Islet precursor cell (in vitro differentiated cells): ENCODE measurements at places on chromosomes 12 and 14.

GRCh38 chr12:25975179-25975578, 16.7 kb downstream of the RASSF8 start:
- no peak for DNase-seq

DNA sequence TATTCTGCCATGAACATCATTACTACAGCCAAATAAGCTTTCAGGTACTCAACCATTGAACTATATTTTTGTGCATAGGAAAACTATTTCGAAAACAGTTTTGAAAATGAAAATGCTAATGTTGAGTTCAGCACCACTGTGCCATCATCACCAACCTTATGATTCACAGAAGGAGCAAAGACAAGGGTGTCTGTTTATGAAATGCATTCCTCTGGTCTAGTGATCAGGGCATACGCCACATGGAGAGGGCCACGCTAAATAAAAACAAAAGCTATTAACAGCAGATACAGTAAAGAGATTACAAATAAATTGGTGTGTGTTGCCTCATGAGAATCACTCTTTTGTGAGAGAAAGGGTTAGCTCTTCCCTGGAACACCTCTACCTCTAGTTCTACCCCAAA, 43.2 kb upstream of the BMAL2 start:
- DNase-seq: no peak

DNA sequence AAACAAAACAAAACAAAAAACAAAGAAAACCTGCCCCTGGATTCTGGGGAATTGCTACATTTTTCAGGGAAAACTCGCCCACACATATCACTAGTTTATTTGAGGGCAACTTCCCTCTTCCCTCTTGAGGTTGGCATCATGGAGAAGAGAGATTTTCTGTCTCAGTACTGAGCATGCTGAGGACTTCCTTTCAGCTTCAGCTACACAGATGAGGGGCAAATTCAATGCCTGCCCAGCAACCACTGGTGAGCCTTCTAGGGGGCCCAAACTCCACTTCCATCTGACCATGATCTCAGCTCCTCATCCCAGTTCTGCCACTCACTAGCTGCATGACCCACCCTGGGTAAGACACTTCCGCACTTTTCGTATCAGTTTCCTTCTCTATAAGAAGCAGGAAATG, 63.1 kb upstream of the SCN8A start:
- peak; percentile 19 for DNase-seq

- DNase-seq: no peak
Measured at GRCh38 chr12:44098786-44099185, 262.9 kb downstream of the TMEM117 start.
